ENCODE measurements at places on chromosomes 2 and 18.

- DNase-seq, result no peak
Measured at GRCh38 chr2:61619561-61619960, 81.4 kb upstream of the XPO1 start.

- DNase-seq, result no peak
Measured at GRCh38 chr2:56132138-56132537, 51.7 kb upstream of the CCDC85A start.

GRCh38 chr18:57696271-57696670 is 74.6 kb upstream of the NARS1 start:
- DNase-seq, result no peak

GRCh38 chr18:7236072-7236471 is 5.2 kb downstream of the LRRC30 start:
- no peak for DNase-seq

DNA sequence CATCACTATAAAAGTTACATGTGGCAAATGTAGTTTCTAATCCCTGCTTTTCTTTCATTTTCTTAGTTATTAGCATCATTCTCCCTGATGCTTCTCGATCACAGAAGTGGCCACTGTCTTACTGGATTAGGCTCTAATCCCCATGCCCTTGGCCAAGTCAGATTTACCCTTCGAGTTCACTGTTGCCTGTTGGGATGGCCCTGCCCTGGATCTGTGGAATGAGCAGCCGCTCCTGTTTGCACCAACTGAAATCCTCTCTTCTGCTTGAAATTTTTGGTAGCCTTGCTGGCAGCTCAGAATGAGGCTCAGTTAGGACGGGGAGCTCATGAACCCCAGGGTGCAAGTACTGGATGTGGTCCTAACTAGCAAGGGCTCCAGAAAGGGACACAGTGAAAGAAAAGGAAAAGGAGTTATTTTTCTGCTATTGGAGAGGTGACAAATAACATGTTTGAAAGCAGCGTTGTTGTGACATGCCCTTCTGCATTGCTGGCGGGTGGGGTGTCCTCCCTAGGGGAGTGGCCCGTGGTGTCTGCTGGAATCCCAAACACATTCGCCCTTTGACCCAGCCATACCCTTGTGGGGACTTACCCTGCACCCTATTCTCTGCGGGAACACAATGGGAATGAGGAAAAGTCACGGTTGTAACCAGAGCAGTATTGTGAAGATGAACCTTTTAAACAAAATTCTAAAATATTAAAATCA is 34.5 kb downstream of the RBFA start:
- no peak for DNase-seq

DNA sequence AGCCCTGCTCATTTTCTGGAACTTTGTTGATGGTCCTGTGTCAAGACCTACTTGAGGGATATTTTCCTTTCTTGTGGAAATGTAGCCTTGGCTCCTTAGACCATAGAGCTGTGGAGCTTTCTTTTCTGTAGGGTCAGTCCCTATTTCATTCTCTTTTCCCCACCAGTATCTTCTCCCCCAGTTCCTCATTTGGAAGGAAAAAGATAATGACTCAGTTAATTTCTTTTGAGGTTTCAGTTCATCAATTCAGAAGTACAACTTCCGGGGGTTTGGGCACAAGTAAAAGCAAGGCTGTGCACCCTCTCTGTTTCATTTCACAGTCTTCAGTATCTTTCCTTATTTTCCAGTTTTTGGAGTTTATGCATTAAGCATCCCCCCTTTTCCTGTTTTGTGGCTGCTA is 70.7 kb downstream of the CDC42EP3 start:
- no peak for DNase-seq

- DNase-seq, result no peak
Measured at GRCh38 chr2:188142636-188143295, 148.9 kb upstream of the GULP1 start.

DNA sequence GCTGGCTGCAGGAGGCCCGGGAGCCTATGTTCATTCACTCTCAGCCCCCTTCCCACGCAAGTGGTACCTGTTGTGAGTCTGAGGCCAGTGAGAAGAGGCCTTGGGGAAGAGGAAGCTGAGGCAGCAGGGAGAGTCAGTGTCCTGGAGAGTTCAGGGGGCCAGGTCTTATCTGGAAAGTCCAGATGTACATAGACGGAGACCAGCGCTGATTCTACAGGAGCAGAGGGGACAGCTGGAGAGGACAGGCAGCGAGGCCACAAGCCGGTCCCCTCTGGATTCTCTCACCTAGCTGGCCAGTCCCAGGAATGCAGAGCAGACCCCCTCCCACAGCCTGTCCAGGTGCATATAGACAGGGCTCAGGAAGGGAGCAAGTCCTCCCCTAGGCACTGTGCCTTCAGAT is 29.1 kb upstream of the SELENOI start:
- no peak for DNase-seq

DNA sequence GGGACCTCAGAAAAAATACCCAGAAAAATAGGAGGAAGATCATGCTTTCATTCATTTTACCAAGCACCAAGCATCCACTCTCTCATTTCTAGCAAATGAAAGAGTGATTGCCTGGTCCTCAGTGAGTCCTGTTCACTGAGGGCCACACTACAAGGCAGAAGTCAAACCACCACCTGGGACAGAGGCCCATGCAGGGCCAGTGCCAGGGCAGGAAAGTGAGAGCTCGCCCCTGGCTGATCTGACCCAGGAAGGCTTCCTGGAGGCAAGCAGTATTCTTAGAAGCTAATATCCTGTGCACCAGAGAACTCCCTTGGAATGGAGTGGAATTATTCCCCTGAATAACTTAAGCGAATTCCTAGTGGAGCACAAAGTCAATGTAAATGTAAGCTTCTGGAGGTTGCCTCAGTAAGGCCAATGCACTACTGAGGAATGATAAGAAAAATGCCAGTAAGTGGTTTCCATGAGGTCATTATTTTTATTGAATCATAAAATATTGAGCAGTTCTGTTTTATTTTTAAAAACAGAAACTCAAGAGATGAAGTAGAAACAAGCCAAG is 191.6 kb upstream of the ID2 start:
- no peak for DNase-seq

- no peak for DNase-seq
Measured at GRCh38 chr2:96115631-96116423, 544 bp downstream of the ADRA2B start.

DNA sequence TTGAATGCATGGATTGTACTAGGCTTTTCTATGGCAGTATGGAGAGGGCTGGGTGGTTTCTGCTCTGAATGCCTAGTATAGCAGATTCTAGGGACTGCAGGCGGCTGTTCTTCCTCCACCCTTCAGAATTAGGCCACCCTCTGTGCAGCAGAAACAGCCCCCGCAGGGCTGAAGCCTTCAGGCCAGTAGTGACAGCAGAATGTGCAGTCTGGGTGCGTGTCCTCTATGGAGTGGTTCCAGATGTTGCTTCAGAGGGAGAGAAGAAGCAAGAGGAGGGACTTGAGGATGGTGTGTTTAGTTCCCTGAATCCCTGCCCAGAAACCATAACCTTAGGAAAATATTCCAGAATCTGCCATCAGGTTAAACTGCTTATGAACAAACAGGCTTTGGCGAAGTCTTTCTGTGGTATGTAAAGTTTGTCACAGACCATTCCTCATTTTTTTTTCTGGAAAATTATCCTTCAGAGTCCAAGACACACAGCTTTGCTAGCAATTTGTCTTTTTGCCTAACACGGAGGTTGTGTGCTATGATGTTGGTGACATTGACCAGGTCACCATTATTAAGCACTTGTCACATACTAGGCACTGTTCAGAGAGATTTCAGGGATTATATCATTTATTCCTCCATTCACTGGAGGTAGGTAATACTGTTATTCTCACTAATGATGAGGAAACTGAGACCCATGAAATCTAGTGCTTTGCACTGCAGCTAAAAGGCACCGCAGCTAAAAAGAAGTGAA is 21.1 kb downstream of the CASP10 start:
- DNase-seq, result no peak

DNA sequence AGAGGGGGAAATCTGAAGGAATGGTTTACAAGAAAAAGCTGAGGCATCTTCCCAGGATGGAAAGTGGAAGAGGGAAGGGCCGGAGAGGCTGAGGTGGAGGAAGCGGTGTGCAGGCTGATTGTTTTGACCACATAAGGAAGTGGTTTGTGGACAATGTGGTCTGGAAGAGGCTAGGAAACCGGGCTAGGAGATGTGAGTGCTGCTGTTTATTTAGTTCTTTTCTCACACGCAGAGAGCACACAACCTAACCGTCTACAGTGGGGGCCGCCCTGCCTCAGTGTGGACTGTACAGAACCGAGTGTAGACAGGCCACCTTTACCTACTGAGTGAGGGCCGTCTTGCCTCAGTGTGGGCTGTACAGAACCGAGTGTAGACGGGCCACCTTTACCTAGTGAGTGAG is 251.7 kb upstream of the PXDN start:
- no peak for DNase-seq

- no peak for DNase-seq
Measured at GRCh38 chr2:14424478-14425390, 207.8 kb upstream of the LRATD1 start.

- no peak for DNase-seq
Measured at GRCh38 chr2:30781961-30782533, 25.2 kb downstream of the CAPN13 start.

DNA sequence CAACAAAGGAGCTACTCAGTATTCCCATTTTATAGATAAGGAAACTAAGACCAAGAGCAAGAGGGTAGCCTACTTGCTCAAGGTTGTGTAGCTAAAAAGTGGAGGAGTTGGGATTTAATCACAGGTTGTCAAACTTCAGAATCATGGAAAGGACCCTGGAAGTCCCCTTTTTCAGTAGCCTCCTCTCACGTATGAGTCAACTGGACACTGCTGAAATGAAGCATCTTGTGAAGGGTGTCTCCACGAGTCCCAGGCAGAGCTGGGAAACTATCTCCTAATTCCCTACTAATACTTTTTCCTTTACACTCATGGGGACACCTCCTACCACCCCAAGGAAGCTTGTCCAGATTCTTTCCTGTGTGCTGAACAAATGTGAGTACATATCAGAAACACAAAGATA is 155.8 kb downstream of the RHBDD1 start:
- DNase-seq, result no peak

GRCh38 chr2:72745679-72746368 is 80.0 kb downstream of the EXOC6B start:
- DNase-seq, result no peak

GRCh38 chr2:125582516-125582915 is 1073.4 kb upstream of the GYPC start:
- DNase-seq, result no peak

- DNase-seq, result no peak
Measured at GRCh38 chr2:164388511-164388910, 232.8 kb downstream of the GRB14 start.

DNA sequence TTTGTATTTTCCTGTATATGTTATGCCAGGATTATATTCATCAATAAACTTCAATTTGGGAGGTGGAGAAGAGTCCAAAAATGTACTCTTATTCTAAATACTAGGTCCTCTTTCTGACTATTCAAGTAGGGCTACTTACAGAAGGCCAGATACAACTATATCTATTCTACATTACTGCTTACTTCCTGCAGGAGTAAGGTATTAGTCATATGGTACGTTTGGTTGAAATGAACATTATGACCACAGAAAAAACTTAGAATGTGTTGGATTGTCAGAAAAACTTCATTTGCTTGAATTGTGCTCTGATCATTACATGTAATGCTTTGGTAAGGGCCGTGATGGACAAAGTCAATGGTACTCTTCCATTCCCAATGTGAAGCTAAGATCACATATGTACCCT is 35.0 kb downstream of the STAT4 start:
- DNase-seq, result no peak

GRCh38 chr2:11245322-11245721 is 90.1 kb downstream of the SLC66A3 start:
- no peak for DNase-seq

- DNase-seq, result no peak
Measured at GRCh38 chr2:187912950-187913349, 358.7 kb upstream of the TFPI start.

- DNase-seq, result no peak
Measured at GRCh38 chr2:171210864-171211431, 50.3 kb upstream of the TLK1 start.

DNA sequence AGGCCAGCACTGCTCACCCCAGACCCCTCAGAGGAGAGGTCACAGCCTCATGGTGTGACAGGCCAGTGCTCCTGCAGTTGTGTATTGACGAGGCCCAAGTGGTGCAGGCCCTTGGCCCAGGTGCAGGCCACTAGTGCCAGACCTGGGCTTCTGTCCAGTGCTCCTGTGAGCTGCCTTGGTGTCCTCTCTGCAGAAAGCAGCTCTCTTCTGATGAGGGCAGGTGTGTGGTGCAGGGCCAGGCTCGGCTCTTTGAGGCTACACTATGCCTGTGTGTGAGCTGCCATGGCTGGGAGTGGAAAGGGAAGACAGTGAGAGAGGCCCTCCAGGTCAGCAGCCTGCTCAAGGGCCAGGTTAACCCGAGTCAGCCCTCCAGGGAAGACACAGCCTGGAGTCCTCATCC is 17.1 kb downstream of the EHD3 start:
- DNase-seq, result no peak

DNA sequence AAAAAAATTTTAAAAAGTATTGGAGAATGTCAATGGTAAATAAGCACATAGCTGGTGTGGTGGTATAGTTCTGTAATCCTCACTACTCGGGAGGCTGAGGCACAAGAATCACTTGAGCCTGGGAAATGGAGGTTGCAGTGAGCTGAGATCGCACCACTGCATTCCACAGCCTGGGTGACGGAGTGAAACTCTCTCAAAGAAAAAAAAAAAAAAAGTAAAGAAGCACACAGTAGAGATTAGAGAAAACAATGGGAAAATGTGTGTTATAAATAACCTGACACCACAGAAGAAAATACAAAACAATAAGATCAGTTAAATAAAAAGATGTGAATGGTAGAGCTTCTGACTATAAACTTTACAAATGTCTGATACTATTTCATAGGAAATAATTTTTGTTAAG is 163.7 kb upstream of the WDSUB1 start:
- no peak for DNase-seq

Data from stimulated activated CD4-positive, alpha-beta T cell treated with anti-CD3 and anti-CD28 coated beads, TNF-alpha, amount 100 ng/mL, for 4 hours (primary cell).